ENCODE measurements at places on chromosomes 7 and 10.

DNA sequence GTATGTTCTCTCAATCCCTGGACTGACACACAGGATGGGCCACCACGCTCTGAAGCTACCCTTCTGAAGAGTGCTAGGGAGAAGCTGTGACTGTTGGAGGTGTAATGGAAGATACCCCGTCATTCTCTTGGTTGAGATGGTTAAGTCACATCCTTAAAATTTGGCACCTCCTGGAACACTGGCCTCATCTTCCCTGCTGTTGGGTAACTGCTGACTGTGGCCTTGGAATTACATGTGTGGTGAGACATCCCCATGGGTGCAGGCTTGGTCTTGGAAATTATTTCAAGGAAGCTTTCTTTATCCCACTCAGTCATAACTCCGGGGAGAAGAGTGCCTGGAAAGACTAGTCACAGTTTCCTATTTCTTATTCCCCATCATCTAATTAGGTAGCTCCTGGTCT lies 62.0 kb downstream of the LRMDA start:
- DNase-seq, result no peak

- DNase-seq, result peak; percentile 39
Observed at GRCh38 chr7:65216469-65216868, 157.2 kb upstream of the ZNF92 start.

GRCh38 chr7:121342631-121343030 lies 13.8 kb downstream of the WNT16 start:
- no peak for DNase-seq

GRCh38 chr7:100367676-100368613 lies 5.3 kb upstream of the PILRA start:
- no peak for DNase-seq

- no peak for DNase-seq
Observed at GRCh38 chr10:84581976-84582375, 253.6 kb downstream of the CCSER2 start.

DNA sequence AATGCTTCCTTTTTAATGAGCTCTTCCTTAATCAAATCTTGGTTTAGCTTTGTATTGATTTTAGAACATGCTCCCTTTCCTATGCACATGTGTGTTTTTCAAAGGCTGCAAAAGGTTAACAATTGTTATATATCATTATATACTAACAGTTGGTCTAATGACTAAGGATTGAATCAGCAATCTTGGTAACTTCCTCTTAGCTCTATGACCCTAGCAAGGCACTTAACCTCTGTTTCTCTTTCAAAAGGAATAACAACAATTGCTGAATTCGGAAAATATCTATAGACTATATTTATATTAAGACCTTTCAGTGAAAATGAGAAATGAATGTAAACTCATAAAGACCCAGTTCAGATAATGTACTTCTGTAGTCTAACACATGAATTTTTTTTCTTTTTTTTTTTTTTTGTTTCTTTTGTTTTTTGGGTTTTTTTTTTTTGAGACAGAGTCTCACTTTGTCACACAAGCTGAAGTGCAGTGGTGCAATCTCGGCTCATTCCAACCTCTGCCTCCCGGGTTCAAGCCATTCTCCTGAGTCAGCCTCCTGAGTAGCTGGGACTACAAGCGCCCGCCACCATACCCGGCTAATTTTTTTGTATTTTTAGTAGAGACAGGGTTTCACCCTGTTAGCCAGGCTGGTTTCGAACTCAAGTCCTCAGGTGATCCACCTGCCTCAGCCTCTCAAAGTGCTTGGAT lies 48.8 kb downstream of the HOXA1 start:
- no peak for DNase-seq

DNA sequence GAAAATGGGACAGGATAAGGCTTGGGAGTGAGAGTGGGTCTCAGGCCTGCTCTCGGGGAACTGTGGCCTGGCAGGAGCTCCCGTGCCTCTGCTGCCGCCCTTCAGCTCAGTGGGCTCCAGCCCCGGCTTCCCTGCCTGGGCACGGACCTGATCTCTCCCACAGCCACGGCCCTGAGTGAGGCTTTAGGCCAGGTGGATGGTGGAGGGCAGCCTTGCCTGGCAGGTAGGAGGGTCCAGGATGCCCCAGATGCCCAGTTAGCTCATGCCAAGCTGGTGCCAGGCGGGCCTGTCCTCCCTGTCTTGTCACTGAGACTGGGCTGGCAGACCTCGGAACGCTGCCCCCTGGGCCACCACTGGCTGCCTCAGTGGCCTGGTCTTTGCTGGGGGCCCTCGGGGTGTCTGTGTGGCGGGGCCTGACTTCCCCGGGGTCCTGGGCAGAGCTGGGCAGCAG lies 116.6 kb downstream of the INPP5A start:
- DNase-seq, result no peak

GRCh38 chr10:78920011-78920410 lies 148.8 kb upstream of the ZMIZ1 start:
- no peak for DNase-seq
